GM23248 (cell line): ENCODE measurements at places on chromosomes 3 and 15. TPM values are rescaled to one million over a fixed set of nuclear protein-coding genes. Genes with fewer than 3 reads are reported as not detected.

DNA sequence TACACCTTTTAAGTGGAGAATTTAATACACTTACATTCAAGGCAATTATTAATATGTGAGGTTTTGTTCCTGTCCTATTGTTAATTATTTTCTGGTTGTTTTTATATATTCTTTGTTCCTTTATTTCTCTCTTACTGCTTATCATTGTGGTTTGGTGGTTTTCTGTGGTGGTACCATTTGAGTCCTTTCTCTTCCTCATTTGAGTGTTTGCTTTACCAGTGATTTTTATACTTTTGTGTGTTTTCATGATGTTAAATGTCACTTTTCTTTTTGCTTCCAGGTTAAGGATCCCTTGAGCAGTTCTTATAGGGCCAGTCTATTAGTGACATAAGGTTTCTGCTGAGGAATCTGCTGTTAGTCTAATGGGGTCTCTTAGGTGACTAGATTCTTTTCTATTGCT, 116.5 kb downstream of the LRRK1 start:
- no peak for DNase-seq

DNA sequence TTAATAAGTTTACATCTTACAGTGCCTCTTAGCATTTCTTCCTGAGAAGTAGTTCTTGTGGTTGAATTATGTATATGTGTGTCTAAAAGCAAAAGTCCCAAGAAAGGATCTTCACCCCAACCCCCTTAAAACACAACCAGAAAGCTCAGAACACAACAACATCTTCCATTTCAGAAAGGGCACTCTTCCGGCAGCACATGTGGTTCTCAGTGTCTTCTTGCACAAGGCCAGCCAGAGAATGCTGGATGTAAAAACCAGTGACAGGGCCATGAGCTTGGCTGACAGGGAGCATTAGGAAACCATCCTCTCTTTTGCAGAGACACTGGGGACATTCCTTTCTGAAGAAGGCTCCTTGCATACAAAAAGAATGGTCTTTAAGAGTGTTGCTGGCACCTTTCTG, 45.0 kb downstream of the EEFSEC start:
- no peak for DNase-seq

GRCh38 chr15:44535092-44535491, 1.9 kb upstream of the EIF3J start:
- DNase-seq, result no peak

TNNC1 gene
- 0.38 TPM in 1 of 2 replicates, not detected in the other for polyA plus RNA-seq
